ENCODE measurements at places on chromosomes 5 and 9.

- H3K27me3 ChIP-seq, result peaks cover 8% of the 10 kb centered on the region
- peaks cover 19% of the 10 kb centered on the region for H3K4me1 ChIP-seq
- H3K36me3 ChIP-seq, result no peaks in the 10 kb centered on the region
- DNase-seq, result no peak
- no peak overlapping the region for H3K4me3 ChIP-seq
Observed at GRCh38 chr9:124664143-124664542, 107.0 kb downstream of the NR6A1 start.

GRCh38 chr5:7518947-7519560 is 123.1 kb downstream of the ADCY2 start:
- no peak overlapping the region for H3K27ac ChIP-seq
- H3K4me1 ChIP-seq, result no peaks in the 10 kb centered on the region
- H3K27me3 ChIP-seq, result no peaks in the 10 kb centered on the region
- H3K36me3 ChIP-seq, result no peaks in the 10 kb centered on the region
- no peak for DNase-seq
- H3K4me3 ChIP-seq, result no peak overlapping the region

- no peak overlapping the region for H3K4me3 ChIP-seq
- no peaks in the 10 kb centered on the region for H3K4me1 ChIP-seq
- H3K36me3 ChIP-seq, result no peaks in the 10 kb centered on the region
- peaks cover 6% of the 10 kb centered on the region for H3K27me3 ChIP-seq
- no peak for DNase-seq
Observed at GRCh38 chr9:122195875-122196274, 32.9 kb downstream of the LHX6 start.

GRCh38 chr9:133189826-133190225 is 19.2 kb downstream of the OBP2B start:
- H3K27ac ChIP-seq, result no peak overlapping the region
- peaks cover 10% of the 10 kb centered on the region for H3K4me1 ChIP-seq
- no peak for DNase-seq
- H3K36me3 ChIP-seq, result no peaks in the 10 kb centered on the region
- no peak overlapping the region for H3K4me3 ChIP-seq

DNA sequence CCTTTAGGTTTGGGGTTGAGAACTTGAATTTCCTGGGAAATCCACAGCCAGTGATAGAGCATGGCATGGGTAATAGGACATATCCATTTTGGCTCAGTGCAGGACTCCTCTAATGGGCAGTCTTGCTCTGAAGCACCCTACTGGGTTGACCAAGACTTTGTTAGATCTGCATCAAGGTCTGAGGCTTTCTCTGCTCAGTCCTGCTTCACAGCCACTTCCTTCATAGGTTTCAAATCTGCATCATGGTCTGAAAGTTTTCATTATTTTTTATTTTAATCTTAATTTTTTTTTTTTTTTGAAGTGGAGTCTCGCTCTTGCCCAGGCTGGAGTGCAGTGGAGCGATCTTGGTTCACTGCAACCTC is 36.5 kb downstream of the KIF2A start:
- peak overlapping the region; percentile 85 for H3K27ac ChIP-seq
- peaks cover 54% of the 10 kb centered on the region for H3K4me1 ChIP-seq
- peaks cover 50% of the 10 kb centered on the region for H3K36me3 ChIP-seq
- no peaks in the 10 kb centered on the region for H3K27me3 ChIP-seq
- DNase-seq, result no peak
